ENCODE measurements at places on chromosomes 1 and 21. TPM values are rescaled to one million over a fixed set of nuclear protein-coding genes. Genes with fewer than 3 reads are reported as not detected.

GRCh38 chr1:8184301-8184700, 133.6 kb upstream of the SLC45A1 start:
- DNase-seq: no peak
- no peaks in the 10 kb centered on the region for H3K4me1 ChIP-seq
- no peaks in the 10 kb centered on the region for H3K36me3 ChIP-seq
- H3K27ac ChIP-seq: no peak overlapping the region
- H3K4me3 ChIP-seq: no peak overlapping the region

GRCh38 chr1:68180441-68181164, 51.7 kb downstream of the WLS start:
- no peak for DNase-seq
- no peak overlapping the region for H3K27ac ChIP-seq
- no peak overlapping the region for H3K4me3 ChIP-seq
- H3K27me3 ChIP-seq: no peaks in the 10 kb centered on the region
- peaks cover 10% of the 10 kb centered on the region for H3K4me1 ChIP-seq

DNA sequence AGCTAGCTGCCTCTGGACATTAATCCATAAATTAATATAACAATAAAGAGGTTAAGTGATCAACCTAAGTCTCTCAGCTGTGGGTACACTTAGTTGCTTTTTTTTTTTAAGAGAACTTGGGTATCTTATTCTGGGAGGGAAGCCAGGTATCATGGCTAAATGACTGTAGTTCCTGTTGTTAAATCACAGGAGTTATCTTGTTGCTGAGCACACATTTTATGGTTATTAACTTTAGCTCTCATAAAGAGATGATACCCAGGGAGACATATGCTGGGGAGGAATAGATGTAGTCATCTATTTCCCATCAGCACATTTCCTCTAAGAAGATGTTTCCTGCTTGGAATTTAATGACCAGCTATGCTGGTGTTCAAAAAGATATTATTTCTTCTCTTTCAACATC, 227.8 kb downstream of the PTGER3 start:
- no peaks in the 10 kb centered on the region for H3K4me1 ChIP-seq
- no peaks in the 10 kb centered on the region for H3K36me3 ChIP-seq
- no peaks in the 10 kb centered on the region for H3K27me3 ChIP-seq
- no peak overlapping the region for H3K27ac ChIP-seq
- no peak for DNase-seq

GRCh38 chr1:248900637-248901036, 5.4 kb upstream of the PGBD2 start:
- H3K27ac ChIP-seq: no peak overlapping the region
- H3K27me3 ChIP-seq: no peaks in the 10 kb centered on the region
- H3K4me1 ChIP-seq: no peaks in the 10 kb centered on the region
- H3K4me3 ChIP-seq: no peak overlapping the region

DNA sequence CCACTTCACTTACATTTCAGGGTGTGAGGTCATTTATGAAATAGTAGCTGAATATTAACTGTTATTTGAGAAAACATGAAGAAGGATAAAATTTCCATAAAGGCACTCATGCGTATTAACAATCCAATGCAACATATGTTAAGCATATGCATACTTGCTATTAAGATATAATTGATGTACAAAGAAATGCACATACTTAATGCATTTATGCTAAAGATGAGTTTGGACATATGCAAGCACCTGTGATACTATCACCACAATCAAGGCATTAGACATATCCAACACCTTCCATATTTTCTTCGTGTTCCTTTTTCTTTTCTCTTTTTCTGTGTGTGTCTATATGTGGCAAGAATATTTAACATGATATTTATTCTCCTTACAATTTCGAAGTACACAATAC, 464.8 kb upstream of the BRINP3 start:
- no peaks in the 10 kb centered on the region for H3K4me1 ChIP-seq
- no peaks in the 10 kb centered on the region for H3K36me3 ChIP-seq
- no peak overlapping the region for H3K27ac ChIP-seq

GRCh38 chr1:38028671-38029070, 16.1 kb downstream of the UTP11 start:
- H3K4me1 ChIP-seq: peaks cover 32% of the 10 kb centered on the region
- H3K36me3 ChIP-seq: no peaks in the 10 kb centered on the region
- no peak overlapping the region for H3K27ac ChIP-seq
- H3K27me3 ChIP-seq: no peaks in the 10 kb centered on the region
- DNase-seq: no peak

GRCh38 chr1:39525366-39526165, 34.1 kb downstream of the BMP8A start:
- no peak overlapping the region for H3K4me3 ChIP-seq
- H3K36me3 ChIP-seq: no peaks in the 10 kb centered on the region
- no peaks in the 10 kb centered on the region for H3K4me1 ChIP-seq
- H3K27me3 ChIP-seq: no peaks in the 10 kb centered on the region

DNA sequence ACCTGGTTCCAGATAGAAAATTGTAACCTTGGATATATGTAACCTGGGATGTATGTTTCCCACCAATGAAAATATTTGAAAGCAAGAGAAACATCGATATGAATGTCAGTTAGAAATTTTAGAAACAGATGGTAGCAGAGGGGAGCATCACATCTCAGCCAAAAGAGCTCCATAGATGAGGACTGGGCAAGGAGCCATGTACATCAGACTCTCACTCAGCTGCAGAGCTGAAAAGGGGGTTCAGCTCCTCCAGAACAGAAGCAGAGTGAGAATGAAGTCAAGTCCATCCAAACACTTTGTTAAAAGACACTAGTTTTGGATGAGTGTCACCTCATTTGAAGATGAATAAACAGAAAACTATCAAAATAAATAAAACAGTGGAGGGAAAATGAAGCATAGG, 202.4 kb downstream of the HMCN1 start:
- DNase-seq: no peak
- H3K27ac ChIP-seq: no peak overlapping the region
- no peaks in the 10 kb centered on the region for H3K27me3 ChIP-seq
- H3K36me3 ChIP-seq: no peaks in the 10 kb centered on the region

- no peak overlapping the region for H3K27ac ChIP-seq
- H3K36me3 ChIP-seq: no peaks in the 10 kb centered on the region
- no peaks in the 10 kb centered on the region for H3K27me3 ChIP-seq
- no peaks in the 10 kb centered on the region for H3K4me1 ChIP-seq
- no peak overlapping the region for H3K4me3 ChIP-seq
Measured at GRCh38 chr21:27833298-27833697, 866.4 kb upstream of the ADAMTS5 start.

GRCh38 chr1:54499097-54499359, 49.0 kb upstream of the ACOT11 start:
- peak overlapping the region; percentile 23 for H3K4me3 ChIP-seq
- H3K27me3 ChIP-seq: no peaks in the 10 kb centered on the region
- H3K27ac ChIP-seq: no peak overlapping the region
- no peaks in the 10 kb centered on the region for H3K36me3 ChIP-seq
- no peaks in the 10 kb centered on the region for H3K4me1 ChIP-seq

DNA sequence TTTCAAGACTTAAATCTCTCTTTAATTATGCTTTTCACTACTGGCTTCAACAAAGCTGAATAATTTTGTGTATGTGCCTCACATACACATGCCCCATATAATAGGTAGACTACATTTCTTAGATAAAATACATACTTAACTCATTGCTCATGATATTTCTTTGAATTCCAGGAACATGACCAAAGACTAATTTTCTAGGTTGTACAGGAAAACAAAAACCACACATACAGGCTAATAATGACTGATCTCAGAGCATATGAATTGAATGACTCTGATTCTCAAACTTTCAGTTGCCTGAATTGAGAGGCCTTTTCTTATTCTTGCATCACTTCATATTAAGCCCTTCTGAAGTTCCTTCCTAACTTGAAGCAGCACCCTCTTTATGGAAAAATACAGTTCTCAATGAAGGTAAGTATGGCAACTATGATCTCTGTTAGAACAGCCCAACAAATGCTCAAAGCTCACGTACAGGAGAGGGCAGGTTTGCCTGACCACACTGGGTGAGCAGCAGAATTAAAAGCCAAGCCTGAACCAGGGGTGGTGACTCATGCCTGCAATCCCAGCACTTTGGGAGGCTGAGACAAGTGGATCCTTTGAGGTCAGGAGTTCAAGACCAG, 22.6 kb upstream of the UAP1 start:
- H3K4me3 ChIP-seq: no peak overlapping the region
- H3K4me1 ChIP-seq: no peaks in the 10 kb centered on the region
- DNase-seq: no peak
- no peaks in the 10 kb centered on the region for H3K36me3 ChIP-seq
- no peaks in the 10 kb centered on the region for H3K27me3 ChIP-seq
- no peak overlapping the region for H3K27ac ChIP-seq

DNA sequence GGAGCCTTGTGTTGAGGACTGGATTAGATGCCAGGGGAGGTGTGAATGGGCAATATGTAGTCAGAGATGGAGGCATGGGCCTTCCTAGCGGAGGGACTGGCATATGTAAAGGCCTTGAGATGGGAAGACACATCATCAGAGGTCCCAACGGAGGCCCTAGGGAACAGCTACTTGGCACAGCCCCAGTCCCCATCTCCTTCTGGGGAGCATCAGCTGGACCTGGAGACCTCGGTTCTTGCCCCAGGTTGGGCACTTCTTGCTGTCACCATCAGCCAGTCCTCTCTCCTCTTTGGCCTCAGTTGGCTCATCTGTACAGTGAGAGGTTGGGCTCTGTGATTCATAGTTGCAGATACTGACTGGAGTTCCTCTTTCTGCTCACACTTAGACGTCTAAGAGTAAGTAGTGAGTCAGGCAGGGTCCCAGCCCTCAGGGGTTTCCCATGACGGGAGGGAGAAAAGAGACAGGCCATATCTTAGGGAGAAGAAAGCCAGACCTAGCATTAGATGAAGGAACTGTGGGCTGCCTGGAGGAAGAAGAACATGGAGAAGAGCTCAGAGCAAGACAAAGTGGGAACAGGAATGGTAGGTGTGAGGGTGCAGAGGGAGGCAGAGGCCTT, 3.4 kb upstream of the MARCKSL1 start:
- H3K27me3 ChIP-seq: no peaks in the 10 kb centered on the region
- no peak overlapping the region for H3K27ac ChIP-seq
- no peak overlapping the region for H3K4me3 ChIP-seq
- H3K36me3 ChIP-seq: no peaks in the 10 kb centered on the region
- peaks cover 38% of the 10 kb centered on the region for H3K4me1 ChIP-seq

DNA sequence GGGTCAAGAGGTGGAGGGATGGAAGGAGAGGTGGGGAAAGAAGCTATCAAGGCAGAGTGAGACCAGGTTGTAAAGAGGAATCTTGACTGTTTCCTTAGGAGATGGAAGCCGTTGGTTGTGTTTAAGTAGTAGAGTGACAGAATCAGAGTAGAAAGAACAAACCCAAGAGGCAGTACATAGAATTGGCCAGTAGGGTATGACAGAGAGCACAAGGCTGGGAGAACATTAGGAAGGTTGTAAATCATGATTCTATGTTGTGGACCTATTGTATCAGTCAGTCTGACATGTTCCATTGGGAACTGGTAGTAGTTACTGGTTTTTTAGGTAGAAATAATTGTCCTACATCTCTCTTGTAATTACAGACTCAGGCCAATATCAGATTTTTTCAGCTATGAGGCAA, 486.9 kb upstream of the USP24 start:
- no peak for DNase-seq
- no peaks in the 10 kb centered on the region for H3K36me3 ChIP-seq
- peaks cover 9% of the 10 kb centered on the region for H3K4me1 ChIP-seq

DNA sequence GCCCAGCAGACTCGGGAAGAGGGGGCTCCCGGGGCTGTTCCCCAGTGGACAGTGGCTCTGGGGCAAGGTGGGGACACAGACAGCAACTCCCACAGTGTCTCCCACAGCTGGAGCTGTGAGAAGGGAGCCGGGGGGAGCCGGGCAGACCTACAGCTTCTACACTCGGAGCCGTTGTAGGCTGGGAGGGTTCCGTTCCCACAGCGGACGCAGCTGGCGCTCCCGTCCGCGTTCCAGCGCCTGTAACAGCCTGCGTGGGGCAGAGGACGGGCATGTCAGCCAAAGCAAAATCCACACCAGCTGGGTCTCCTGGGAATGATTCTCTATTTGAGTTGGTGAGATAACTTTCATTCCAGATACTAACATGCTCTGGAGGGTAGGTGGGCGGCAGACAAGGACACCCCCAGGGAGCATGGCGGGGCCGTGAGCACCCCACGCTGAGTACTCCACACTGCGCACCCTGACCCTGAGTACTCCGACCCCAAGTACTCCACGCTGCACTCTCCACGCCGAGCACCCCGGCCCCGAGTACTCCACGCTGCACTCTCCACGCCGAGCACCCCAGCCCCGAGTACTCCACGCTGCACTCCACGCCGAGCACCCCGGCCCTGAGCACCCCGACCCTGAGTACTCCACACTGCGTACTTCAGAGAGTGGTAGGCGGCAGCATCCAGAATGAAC, 13.4 kb upstream of the RNF223 start:
- H3K4me3 ChIP-seq: no peak overlapping the region
- no peak for DNase-seq
- H3K36me3 ChIP-seq: no peaks in the 10 kb centered on the region
- H3K27me3 ChIP-seq: no peaks in the 10 kb centered on the region
- no peaks in the 10 kb centered on the region for H3K4me1 ChIP-seq
- no peak overlapping the region for H3K27ac ChIP-seq

- no peak overlapping the region for H3K4me3 ChIP-seq
- no peaks in the 10 kb centered on the region for H3K36me3 ChIP-seq
Measured at GRCh38 chr21:31143036-31143435, 104.8 kb upstream of the KRTAP19-8 start.

GRCh38 chr1:47328992-47329391, 4.6 kb upstream of the CMPK1 start:
- no peak overlapping the region for H3K27ac ChIP-seq
- peaks cover 9% of the 10 kb centered on the region for H3K4me1 ChIP-seq

DNA sequence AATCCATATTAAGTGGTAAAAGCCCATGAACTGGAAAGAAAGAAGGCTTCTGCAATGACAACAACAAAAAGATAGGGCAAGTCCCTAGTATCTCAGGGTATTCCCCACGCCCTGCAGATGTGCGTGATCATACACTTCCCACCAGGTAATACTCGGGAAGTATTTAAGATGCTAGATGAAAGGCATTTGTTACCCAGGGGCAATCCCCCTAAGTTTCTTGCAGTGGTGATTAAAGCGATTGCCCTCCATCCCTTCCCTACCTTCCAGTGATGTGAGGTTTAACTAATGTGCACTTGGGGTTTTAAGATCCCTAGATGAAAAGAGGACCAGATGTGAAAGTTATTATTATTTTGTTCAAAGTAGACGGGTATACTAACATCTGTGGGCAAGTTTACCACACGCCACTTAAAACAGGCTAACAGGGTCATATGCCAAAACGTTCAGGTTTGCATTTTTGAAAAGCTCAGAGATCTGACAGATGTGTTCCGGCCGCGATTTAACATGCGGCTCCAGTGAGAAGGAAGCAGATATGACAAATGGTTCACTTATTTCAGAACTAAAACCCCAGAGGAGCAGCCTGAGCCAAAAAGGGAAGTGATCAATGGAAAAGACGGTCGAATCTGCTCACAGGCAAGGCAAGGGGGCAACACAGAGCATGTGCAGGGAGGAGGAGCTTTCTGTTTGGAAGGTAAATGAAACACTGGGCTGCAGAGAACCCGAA, 17.4 kb downstream of the TIAM1 start:
- no peaks in the 10 kb centered on the region for H3K36me3 ChIP-seq
- H3K27ac ChIP-seq: no peak overlapping the region
- H3K27me3 ChIP-seq: no peaks in the 10 kb centered on the region
- H3K4me1 ChIP-seq: no peaks in the 10 kb centered on the region
- no peak for DNase-seq

ETNK2 gene
- polyA plus RNA-seq: 187 TPM

CCDC185 gene
- 64.8 TPM for polyA plus RNA-seq

LCE1D gene
- not detected for polyA plus RNA-seq

CACNA1S gene
- 0.87 TPM for polyA plus RNA-seq

MFAP2 gene
- 22.0 TPM for polyA plus RNA-seq

IQCC gene
- 21.6 TPM for polyA plus RNA-seq

NMNAT2 gene
- polyA plus RNA-seq: 23.6 TPM

ZNF644 gene
- polyA plus RNA-seq: 21.6 TPM
